ENCODE measurements at places on chromosomes 12 and 14.

- DNase-seq: no peak
Observed at GRCh38 chr12:130117701-130118100, 44.6 kb upstream of the FZD10 start.

- no peak for DNase-seq
Observed at GRCh38 chr14:68266998-68267397, 447.4 kb downstream of the RAD51B start.

DNA sequence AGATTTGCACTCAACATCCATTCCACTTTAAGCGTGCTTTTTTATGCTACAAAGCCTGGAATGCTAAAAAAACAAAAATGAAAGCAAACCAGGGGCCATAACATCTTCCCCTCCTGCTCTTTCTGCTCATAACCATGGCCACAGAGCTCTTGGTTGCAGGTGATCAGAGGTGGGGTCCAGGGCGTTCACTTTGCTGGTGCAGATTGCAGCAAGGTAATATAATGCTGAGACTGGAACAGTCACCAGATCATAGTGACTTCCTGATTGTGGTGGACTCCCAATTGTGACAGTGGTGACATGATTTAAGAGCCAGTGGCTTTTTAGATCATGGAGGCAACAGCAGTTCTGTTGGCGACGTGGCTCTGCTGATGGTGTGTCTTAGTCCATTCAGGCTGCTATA is 115.0 kb upstream of the CPM start:
- no peak for DNase-seq

DNA sequence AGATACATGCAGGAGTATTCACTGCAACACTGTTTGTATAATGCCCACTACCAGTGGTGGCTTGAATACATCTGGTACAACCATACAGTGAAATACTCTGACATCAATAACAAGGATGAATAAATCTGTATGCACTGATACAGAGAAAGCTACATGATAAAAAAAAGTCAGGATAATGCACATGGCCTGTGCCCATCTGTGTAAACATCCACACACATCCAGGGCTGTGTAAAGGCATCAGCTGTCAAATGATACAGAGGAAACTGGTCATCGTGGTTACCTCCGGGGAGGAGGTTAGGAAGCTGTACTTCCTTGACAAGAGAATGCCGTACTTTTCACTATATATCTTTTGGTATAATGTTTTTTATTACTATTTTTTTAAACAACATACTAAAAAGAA is 176.6 kb downstream of the FOXN3 start:
- no peak for DNase-seq

- no peak for DNase-seq
Observed at GRCh38 chr12:1606021-1606622, 11.7 kb upstream of the FBXL14 start.

- no peak for DNase-seq
Observed at GRCh38 chr14:96205059-96205977, 679 bp downstream of the BDKRB2 start.

GRCh38 chr12:65624554-65625086 is 199.7 kb upstream of the HMGA2 start:
- no peak for DNase-seq

GRCh38 chr14:92074555-92074954 is 31.8 kb downstream of the ATXN3 start:
- DNase-seq: no peak

DNA sequence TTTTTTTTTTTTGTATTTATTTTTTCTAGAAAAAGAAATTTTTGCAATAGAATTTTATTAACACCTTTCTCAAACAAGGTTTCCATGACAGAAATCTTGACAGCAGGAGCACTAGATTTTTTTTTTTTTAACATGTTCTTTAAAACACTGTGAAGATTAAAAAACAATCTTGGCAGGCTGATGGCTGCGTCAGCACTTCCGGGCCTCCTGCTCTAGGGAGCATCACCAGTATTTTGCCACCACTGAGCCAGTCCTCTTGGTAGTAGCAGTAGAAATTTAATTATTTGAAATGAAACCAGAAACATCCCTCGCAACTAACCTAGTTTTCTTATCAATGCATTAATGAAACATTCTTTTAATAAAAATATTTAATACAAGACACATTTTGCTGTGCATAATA is 99.6 kb downstream of the APAF1 start:
- no peak for DNase-seq

GRCh38 chr12:11496157-11496851 is 100.9 kb upstream of the PRB2 start:
- no peak for DNase-seq

GRCh38 chr12:96425951-96426350 is 25.7 kb upstream of the CDK17 start:
- no peak for DNase-seq

DNA sequence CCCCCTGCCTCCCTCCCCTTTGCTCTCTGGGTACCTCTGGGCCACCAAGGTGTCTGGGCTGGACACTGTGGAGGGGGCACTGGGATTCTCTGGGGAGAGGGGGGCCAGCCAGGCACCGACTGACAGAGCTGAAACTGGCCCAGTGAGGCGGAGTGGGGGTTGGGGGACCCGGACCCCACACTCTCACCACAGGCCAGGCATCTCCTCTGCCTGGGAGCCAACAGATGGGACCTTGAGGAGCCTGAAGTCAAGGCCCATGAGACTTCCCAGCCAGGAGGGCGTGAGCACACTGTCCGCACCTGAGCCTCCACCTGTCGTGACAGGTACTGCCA is 39.8 kb upstream of the PPP1R13B start:
- no peak for DNase-seq

DNA sequence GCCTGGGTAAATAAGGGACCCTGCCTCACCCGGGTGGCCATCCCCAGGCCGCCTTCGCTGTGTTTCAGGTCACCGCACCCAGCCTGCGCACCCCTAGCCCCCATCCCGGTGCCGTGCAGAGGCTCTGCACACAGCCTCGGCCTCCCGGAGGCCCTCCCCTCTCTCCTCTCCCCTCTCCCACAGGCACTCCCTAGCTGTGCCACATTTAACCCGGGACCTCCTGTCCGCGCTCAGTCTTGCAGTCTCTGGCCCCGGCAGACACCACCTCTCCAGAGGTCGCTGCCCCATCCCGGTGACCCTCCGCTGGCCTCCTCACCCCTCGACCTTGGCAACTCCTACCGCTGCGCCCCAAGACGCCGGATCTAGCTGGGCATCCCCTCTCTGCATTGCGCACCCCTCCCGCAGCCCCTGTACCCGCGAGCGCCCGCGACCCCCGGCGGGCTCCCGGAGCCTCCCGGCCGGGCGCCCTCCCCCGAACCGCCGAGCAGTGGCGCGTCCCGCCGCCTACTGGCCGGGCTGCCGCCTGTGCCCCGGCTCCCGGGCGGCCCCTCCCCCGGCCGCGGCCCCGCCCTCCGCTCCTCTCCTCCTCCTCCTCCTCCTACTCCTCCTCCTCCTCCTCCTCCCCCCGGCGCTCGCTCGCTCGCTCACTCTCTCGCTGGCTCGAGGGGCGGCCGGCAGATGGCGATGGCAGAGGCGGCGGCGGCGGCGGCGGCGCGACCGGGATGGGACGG is 120.7 kb downstream of the AACS start:
- peak; percentile 9 for DNase-seq

- DNase-seq: no peak
Observed at GRCh38 chr12:107441665-107442300, 243.8 kb upstream of the PWP1 start.

- DNase-seq: no peak
Observed at GRCh38 chr12:29102741-29103140, 46.3 kb upstream of the FAR2 start.

GRCh38 chr14:68627868-68628604 is 164.8 kb downstream of the ZFP36L1 start:
- peak; percentile 44 for DNase-seq

- no peak for DNase-seq
Observed at GRCh38 chr12:42794806-42795205, 205.3 kb upstream of the PRICKLE1 start.

DNA sequence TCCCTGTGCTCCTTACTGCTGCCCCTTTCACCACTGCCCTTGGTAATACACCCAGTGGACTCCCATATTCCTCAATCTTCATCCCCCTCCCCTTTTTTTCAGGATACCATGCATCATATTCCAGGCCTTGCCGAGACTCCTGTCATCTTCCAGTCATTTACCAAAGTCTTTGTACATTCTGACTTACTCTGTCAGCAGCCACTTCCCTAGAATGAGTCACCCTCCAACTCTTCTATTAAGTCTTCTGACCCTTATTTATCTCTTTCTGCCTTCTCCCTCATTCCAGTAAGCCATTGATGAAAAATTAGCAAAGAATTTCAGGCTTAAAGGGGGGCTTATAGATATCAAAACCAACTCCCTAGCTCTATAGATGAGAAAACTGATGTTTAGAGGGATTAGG is 128.0 kb downstream of the STXBP6 start:
- no peak for DNase-seq

DNA sequence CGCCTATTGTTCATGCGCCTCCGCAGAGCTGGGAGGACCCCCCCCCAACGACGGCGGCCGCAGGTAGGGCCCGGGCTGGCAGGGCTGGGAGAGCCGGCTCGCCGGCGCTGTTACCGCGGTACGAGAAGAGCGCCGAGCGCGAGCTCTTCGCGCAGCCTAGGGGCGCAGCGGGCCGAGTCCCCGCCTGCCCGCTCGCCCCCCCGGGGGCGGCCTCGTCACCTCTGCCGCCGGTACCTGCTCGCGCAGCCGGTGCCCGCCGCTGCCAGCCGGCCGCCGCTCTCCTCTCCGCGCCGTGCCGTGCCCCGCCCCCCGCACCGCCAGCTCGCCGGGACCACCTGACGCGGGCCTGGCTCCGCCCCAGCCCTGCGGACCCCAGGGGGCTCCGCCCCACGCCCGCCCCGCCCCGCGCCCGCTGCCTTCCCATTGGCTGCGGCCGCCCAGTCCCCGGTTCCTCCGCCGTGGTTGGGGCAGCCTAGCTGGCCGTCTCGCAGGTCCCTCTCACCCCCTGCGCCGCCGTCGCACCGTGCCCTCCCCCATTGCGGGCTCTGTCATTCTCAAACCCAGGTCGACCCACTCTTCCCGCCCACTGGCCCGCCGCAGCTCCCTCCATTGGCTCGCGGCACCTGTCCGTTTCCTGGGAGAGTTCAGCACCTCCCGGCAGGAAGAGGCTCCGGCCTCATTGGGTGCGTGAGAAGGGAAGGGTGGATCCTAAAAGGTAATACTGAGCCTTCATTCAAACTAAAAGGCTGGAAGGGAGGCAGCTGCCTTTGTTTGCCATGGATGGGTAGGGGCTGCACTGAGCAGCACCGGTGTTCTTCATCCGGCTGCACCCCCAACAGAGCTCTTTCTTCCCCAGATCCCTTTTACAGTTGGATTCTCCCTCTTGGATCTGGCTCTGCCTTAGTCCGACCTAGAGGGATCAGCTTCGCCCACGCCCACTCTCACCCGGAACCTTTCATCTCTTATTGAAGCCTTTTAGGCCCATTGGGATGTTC is at the start of gene MAP3K9:
TSS of gene MAP3K9 (minus strand) at position 289 of the 995 bp plus-strand sequence. CDS start 342 bp downstream, outside the sequence.
- DNase-seq: peak; percentile 58

DNA sequence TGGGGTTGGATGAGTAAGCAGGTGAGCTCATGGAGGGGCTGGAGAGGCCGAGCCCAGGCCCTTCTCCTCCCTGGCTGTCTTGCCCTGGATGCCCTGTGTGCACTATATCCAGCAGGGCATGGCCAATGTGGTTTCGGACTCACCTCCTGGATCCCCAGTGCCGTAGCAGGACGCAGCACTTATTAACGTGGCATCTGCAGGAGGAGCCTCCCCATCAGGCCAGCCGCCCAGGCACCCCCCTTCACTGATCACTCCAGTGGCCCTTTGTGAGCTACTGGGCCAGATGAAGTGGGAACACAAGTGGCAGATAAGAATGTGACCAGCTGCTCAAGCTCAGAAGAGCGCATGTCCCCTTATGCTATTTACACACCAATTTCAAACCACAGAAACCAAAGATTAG is 43.1 kb upstream of the DICER1 start:
- no peak for DNase-seq

All from stimulated activated CD4-positive, alpha-beta T cell treated with anti-CD3 and anti-CD28 coated beads, Interleukin-1b, Interleukin-23, amount 100 ng/mL, for 1 hour (primary cell).